Tongue (tissue), 3 donors: ENCODE measurements at places on chromosomes 6 and 20.

DNA sequence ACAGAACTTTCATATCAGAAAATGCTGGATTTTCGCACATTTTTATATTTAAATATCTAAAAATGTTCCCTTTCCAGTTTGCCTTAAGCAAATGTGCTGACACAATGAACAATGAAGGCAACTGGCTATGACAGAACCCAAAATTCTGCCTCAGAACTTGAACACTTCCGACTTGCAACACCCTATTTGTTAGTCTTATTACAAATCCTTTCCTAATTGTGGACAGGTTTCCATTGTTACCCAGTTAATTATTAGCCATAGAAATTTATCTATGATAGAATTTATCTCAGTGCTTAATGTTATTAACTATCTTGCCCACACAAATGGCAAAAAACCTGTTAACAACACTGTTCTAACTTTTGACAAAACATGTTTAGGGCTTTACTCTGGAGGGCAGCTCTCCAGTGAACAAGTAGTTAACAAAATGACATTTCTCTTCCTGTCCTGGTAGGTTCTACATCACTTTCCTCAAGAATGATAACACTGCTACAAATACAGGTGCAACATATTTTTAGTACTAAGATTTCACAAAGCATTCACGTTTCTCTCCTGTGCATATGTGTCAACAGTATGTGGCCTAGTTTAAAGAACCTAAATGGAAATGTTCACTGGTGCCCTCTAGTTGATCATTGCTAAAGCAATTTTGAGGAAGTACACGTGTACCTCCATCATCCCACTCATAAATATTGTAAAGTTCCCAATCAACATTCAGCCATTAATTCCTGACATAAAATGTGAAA is 58.4 kb downstream of the HIVEP2 start:
- DNase-seq = peak; percentile 52

GRCh38 chr6:121884091-121884490 is 448.6 kb downstream of the GJA1 start:
- DNase-seq = no peak

DNA sequence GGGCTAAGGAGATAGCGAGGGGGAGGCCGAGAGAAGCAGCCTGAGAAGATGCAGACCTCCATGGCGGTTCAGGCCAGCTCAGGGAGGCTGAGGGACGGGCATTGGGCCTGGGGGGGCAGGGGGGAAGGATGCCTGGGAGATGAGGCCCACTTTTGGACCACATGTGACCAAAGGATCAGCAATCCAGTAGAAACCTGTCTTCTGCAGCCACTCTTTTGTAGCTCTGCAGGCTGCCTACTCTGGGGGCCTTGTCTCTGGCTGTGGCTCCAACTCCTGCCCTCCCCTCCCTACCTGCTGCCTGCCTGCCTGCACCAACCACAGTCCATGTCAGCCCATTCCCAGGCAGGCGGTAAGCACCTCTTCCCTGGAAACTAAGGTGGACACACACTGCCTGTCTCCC is 106.8 kb upstream of the MLN start:
- no peak for DNase-seq

DNA sequence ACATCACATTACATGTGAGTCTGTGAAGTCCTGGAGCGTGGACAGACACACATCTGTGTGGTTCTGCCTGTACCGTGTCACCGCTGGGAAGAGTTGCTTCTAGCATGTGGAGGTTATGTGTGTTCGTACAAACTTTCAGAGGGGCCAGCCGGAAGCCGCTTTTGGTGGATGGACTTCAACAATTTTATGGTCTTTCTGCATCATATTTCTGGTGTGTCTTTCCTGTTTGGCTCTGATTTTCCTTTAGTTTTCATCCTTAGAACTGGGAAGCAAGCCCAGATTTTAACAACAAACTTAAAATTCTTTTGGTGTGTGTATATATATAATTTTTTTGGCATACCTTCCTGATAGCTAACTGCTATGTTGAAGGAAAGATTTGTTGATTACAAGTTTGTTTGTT is 71.2 kb downstream of the TIAM2 start:
- DNase-seq = peak; percentile 86

- peak; percentile 89 for DNase-seq
Observed at GRCh38 chr6:2749969-2750600, 637 bp downstream of the MYLK4 start.

- DNase-seq = no peak
Observed at GRCh38 chr6:31837369-31838113, 10.0 kb downstream of the HSPA1B start.
